Left renal pelvis (tissue), 4 donors: ENCODE measurements at places on chromosomes 7 and 10. TPM values are rescaled to one million over a fixed set of nuclear protein-coding genes. Genes with fewer than 3 reads are reported as not detected.

Gene SLC18A3
- not detected for polyA plus RNA-seq

DNA sequence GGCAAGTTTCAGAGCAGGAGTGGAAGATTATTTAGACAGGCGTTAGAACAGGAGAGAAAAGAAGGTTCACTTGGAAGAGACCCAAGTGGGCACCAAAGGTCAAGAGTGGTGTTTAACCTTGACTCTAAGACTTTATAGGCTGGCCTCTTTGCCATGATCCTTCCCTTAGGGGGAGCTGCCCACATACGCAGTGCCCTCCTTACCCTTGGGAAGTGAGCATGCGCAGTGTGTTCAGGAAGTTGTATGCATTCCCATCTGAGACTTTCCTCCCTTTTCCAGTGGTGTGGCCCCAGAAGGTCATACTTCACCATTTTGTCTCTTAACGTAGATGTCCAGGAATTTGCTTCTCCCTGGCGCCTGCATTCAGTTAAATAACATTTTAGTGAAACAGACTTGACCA, 95.8 kb downstream of the CXCL12 start:
- no peak for DNase-seq

Gene C10orf62
- not detected for polyA plus RNA-seq

Gene FAM25C
- polyA plus RNA-seq, result not detected

Gene IL15RA
- polyA plus RNA-seq, result 2.0 TPM
